SHP77 (cell line): ENCODE measurements at places on chromosomes 6 and 20.

DNA sequence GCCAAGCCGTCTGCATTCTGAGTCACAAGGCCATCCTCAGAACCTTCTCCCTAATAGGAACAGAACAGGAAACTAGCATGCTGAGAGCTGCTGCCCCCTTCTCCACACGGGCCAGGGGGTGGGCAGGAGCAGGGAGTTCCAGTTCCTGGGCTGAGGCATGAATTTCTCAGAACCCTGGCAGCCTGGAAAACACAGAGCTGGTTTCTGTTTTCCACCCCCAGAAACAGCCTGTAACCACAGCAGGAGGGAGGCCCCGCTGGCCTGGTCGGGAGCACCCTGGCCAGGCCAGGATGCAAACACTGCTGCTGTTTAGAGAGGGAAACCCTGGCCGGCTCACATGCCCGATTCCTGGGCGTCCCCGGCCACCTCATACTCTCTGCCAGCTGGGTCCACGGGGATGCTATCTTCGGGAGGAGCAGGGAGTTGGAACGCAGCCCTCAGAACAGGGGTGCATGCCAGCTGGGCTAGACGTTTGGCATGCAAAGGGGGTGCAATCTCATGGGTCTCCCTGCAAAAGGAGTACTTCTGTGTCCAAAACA, 130.1 kb downstream of the NFATC2 start:
- no peak for DNase-seq

DNA sequence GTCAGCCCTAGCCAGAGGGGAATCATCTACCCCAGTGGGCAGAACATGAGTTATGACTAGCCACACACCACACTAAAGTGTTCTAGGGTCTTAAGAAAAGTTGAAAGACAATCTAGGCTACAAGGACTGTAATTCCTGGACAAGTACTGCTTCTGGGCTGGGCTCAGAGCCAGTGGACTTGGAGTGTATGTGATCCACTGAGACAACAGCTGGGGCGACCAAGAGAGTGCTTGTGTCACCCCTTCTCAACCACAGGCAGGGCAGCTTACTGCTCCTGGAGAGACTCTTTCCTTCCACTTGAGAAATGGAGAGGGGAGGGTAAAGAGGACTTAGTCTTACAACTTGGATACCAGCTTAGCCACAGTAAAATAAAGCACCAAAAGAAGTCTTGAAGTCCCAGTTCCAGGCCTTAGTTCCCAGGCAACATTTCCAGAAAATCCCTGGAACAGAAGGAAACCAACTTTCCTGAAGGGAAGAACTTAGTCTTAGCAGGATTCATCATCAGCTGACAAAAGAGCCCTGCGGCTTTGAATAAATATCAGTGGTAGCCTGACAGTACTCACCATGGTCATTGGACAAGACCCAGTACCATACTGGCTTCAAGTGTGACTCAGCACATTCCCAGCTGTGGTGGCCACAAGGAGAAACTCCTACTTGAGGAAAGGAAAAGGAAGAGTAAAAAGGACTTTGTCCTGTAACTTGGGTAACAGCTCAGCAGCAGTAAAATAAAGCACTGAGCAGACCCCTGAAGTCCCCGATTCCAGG, 355.1 kb upstream of the ADGRB3 start:
- DNase-seq: no peak

DNA sequence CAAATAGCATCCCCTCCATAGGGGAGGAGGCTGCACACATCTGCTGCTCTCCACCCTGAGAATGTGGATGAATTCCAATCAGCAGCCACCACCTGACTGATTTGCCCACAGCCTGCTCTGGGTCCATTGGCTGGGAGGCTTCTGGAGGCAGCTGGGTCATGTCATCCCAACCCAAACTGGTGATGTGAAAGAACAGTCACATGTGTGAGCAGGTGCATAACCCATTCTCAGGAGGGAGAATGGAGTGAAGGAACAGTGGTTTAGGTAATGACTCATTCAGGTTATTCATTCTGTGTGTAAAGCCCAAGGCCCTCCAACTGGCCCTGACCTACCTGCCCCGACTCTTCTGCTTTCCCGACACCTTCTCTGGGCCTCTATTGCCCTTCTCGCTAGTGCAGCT, 90.9 kb upstream of the GCM1 start:
- peak; percentile 38 for DNase-seq

DNA sequence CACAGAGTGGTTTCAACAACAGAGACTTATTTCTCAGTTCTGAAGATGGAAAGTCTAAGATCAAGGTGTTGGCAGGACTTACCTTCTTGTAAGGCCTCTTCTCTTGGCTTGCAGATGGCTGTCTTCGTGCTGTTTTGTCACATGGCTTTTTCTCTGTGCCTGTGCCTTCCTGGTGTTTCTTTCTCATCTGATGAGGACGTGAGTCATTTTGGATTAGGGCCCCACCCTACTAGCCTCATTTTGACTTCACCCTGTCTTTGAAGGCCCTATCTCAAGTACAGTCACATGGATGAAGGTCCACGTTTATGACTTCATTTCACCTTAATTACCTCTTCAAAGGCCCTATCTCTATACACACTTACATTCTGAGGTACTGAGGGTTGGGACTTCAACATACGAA, 41.4 kb upstream of the LAMA2 start:
- DNase-seq: no peak

DNA sequence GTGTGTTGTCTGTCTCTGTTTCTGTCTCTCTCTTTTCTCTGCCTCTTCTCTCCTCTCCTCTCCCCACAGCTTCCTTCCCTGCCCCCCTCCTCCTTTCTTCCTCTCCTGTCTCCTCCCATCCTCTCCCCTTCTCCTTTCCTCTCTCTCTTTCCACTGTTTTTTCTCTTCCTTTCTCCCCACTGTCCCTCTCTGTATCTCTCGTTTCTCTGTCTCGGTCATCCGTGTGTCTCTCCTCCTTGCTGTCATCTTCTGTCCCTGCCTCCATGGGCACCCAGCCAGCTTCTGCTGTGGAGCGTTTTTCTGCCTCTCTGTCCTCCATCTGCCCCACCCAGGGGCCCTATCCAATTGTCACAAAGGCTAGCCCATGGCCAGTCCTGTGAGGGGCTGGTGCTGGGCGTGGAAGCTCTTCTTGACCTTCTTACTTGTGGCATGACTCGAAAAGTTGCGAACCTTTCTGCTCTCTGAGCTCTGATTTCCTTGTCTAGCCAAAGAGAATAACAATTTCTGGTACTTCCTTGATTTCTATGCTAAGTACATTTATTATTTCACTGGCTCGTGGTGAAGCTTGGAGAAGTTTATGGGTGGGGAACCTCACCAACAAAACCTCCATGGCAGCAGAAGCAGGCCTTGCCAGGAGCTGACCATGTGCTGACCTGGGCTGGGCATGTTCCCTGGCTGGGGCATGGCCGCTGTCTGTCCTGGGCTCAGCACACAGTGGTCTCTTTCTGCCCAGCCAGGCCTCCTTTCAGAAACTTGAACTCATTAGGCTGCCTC, 69.3 kb downstream of the CEBPB start:
- peak; percentile 66 for DNase-seq

- no peak for DNase-seq
Measured at GRCh38 chr6:124026694-124027093, 223.0 kb downstream of the NKAIN2 start.

- no peak for DNase-seq
Measured at GRCh38 chr6:36109092-36109491, 21.2 kb upstream of the MAPK13 start.

DNA sequence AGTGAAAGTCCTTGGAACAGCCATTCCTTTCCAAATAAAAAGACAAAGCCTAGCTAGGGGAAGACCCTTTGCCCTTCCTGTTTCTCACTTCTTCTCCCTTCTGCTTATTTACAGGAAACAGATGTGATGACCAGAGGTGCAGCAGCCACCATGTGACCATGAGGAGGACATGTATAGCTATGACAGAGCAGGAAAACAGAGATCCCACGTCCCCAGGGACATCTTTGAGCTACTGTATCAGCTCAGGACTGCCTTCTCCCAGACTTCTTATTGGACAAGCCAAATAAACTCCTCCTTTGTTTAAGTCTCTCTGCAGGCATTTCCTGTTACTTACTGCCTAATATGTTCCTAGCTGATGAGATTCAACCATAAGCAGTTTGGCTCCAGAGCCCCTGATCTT, 133.1 kb upstream of the MLN start:
- DNase-seq: no peak

- no peak for DNase-seq
Measured at GRCh38 chr6:41638935-41639808, 904 bp downstream of the MDFI start.

GRCh38 chr6:16061818-16062217, 67.1 kb upstream of the MYLIP start:
- DNase-seq: no peak

- no peak for DNase-seq
Measured at GRCh38 chr20:16407251-16408067, 165.8 kb downstream of the KIF16B start.

DNA sequence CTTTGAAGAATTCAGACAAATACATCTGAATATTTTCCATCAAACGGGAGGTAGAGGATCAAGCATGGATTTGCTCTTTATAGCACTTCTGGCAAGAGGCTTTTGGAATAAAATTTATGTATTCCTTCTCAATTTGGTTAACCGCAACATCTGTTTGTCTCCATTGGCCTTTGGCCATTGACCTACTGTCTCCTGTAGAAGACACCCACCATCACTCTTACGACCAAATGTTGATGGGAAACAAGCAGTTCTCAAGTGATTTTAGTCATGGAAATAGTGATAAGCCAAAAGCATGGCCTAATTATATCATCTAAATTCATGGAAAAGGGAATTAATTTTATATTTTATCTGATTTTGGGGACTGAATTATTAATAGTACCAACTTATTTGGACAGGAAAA, 591.9 kb downstream of the CD109 start:
- DNase-seq: no peak
